T-helper 1 cell (primary cell): ENCODE measurements at places on chromosomes 1 and 21.

DNA sequence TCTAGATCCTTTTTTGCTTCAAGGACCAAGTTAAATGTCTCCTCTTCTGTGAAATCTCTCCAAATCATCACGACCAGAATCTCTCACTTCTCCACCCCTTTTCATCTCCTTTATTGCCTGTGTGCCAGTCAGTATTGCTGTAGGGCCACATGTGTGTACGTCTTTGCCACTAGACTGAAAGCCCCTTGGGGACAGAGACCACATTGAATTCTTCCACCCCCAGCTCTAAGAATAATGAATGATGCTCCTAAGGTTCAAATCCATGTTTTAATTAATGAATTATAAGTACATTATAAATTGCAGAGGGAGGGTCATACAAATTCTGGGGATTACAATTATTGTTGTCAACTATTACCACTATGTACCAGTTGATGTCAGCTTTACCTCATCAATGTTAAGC is 343.8 kb downstream of the USP25 start:
- DNase-seq, result no peak

DNA sequence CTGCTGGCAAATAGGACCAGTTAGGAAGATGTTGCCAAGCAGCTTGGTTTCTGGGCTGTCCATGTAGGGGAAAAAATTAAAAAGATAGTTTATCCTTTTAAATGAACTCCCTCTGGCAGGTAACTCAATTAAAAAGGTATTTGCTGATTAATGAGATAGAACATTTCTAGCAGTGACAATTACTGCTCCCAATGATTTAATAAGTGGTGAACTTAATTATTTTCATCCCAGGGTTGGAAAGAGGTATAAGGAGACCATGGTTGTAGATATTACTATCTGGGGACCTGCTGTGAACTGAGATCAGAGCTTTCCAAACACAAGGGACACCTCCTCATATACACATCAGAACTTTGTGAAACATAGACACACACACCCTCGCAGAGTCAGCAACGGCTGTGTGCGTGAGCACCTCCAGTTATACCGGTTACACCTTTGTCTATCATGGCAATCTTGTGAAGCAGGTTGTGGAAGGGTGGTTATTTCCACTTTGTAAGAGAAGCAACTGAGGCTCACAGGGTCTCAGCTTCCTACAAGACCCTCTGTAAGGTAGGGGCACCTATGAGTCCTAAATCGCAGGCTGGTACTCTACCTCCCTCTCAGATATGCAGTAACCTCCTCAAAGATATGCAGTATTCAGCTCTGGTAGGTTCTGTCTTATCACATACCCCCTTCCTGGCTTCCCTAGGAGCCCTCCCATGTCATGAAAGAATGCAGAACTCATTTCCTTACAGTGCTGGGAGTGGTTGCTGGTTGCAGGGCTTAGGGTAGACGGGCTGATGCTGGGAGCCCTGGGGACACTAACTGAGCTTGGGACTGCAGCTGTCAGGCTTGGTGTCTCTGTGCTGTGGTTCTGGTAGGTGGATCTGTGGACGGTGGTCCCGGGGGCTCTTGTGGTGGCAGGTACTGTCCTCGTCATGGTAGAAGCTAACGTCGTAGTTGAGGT is 18.5 kb upstream of the MAGOH start:
- no peak for DNase-seq

DNA sequence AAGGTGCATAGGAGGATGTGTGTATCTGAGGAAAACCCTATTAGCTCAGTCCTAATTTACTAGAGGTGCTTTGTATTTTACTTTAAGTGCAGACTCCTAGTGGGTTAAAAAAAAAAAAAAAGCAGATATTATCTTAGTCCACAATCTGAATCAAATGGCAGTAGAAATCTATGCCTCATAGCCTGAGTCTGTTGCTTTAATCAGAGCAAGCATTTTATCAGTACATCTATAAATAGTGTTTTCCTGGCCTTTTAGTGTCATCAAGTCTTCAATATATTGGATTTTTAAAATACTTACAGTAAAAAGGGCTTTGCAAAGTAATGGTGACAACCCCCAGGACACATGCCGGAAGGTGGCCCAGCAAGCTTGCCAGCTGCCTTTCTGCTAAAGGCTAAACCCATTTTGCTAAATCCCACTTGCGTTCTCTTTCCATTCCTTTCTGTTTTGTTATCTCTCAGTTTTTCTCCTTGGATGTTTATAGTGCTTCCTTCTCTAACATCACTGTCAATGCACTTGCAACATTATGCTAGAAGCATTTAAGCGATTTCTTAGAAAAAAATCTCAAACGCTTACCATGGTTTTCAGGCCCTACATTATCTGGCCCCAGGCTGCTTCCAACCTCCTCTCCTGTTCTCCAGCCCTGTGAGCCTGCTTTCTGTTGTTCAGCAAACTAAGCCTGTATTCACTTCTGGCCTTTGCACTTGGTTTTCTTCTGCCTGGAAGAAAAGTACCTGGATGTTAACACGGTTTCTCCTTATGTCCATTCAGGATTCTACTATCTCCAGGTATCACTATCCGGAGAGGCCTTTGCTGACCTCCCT is 206.3 kb downstream of the PDE4B start:
- DNase-seq, result no peak

DNA sequence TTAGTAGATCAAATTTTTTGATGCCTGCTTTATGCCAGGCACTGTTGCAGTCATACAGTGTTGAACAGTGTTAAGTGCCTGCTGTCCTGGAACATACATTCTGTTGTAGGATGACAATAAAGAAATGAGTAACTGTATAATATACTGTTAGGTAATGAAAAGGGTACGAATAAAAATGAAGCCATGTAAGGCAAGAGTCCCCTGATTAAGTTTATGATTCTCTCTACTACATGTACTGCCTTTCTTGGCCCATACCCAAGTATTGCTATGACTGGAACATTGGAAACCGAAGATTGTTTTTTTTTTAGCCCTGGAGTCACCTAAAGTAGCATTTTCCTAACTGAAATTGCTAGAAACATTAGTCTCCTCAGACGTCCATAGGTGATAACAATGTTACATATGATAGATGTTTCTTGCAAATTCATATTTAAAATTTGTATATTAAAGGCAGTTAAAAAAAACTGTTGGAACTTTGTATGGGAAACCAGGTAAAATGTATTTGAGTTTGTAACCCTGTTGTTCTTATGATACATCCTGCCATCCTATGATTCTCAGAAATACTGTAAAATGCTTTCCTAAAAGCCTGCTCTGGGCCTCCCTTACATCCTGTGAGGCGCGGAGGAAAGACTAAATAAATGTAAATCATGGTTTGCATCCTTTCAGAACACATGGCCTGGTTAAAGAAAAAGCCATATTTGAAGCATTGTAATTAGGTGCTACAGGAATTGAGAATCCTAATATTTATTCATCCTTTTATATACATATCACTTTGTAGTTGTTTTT is 5.8 kb downstream of the ATP5PB start:
- no peak for DNase-seq

- DNase-seq, result no peak
Measured at GRCh38 chr1:224114787-224115175, 870 bp downstream of the FBXO28 start.

DNA sequence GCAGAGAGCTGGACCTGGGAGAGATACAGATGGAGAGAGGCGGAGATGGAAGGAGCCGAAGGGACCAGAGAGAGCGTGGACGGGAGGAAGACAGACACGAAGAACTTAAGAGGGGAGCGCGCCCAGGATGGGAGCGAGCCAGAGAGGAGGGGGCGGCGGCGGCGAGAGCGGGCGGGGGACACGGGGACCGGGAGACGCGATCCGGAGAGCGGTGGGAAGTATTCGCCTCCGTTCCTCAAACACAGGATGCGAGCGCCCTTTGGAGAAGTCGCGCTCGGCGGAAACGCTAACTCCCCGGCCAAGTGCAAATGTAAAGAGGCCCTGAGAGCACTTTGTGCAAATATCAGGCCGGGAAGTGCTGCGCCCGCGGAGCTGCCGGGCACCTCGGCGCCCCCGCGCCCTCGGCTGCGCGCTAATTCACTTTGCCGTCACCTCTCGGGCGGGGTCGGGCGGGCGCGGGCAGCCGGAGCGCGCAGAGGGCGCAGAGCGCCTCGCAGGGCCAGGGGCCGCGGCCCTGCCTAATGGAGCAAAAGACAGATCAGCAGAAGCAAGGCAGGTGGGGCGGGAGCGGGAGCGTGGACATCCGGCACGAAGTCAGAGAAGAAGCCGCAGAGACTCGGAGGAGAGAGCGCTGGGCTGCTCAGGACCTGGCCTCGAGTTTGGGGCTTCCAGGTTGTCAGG is 281.2 kb downstream of the RRAGC start:
- DNase-seq, result no peak

GRCh38 chr1:211928993-211929637 is 98.6 kb upstream of the LPGAT1 start:
- DNase-seq, result no peak

GRCh38 chr1:7885513-7886404 is 32.9 kb upstream of the UTS2 start:
- DNase-seq, result no peak

GRCh38 chr1:201251851-201252430 is 31.4 kb upstream of the PKP1 start:
- DNase-seq, result no peak

- DNase-seq, result no peak
Measured at GRCh38 chr1:219090607-219091006, 83.1 kb upstream of the LYPLAL1 start.

DNA sequence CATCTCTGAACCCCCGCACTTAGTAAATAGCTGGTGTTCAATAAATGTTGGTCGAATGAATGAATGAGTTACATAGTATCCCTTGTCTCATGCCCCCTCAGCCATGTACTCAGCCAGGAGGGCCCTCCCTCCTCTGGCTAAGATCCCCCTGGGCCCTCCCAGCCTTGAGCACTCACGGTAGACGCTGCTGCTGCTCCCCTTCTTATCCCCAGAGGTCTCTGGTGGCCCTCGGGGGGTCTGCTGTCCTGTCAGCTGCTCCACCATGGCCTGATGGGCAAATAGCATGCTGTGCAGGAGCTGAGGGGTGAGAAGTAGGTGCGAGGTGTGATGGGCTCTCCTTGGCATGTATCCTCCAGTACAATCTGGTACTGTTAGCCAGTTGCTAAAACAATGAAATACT is 1.9 kb downstream of the ETV3L start:
- DNase-seq, result no peak
